Upper lobe of right lung (tissue), 1 donor: ENCODE measurements at places on chromosomes 7 and 10. TPM values are rescaled to one million over a fixed set of nuclear protein-coding genes. Genes with fewer than 3 reads are reported as not detected.
A peak's percentile ranks its signal among the peaks of the same experiment; 100 is the strongest.

Gene ABCB4
- 0.41 TPM for total RNA-seq

Gene PDK4
- total RNA-seq: 156 TPM

Gene TBC1D12
- 11.1 TPM for total RNA-seq

Gene CLEC5A
- total RNA-seq: 10.6 TPM

Gene NFE2L3
- 4.1 TPM for total RNA-seq

DNA sequence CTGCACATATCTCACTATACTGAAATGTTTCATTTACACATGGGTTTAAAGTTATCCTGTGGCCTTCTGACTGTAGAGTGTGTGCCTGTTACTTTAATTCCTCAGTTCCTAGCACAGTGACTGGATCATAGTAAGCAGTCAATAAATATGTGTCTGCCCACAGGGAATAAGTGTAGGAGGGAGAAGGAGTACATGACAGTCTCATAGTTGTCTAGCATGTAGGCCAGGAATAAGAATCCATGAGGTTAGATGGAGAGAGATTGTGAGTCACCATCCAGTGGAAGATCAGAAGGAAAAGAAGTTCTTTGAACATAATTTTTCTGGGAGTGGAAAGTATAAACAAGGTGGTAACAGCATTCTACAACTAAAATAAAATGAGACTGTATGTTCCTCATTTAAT is 36.6 kb upstream of the SEMA3A start:
- H3K27me3 ChIP-seq: no peaks in the 10 kb centered on the region
- H3K4me1 ChIP-seq: no peaks in the 10 kb centered on the region
- DNase-seq: no peak
- H3K4me3 ChIP-seq: no peak overlapping the region

DNA sequence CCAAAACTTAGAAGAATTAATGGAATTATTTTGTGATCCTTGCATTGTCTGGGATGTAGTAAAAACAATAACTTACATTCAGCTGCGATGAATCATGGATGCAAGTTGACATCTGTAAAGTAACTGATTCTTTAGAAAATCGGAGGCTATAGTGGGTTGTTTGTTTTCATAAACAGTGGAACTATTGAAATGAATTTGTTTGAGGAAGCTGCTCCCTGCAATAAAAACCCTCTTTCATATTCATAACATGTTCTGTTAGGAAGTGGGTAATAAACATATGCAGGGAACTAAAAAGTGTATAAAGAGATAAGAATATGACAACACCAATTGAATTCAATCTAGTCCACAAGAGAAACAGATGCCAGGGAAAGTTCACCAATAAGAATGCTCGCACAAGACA is 53.6 kb downstream of the AGMO start:
- H3K4me1 ChIP-seq: no peaks in the 10 kb centered on the region
- no peaks in the 10 kb centered on the region for H3K27me3 ChIP-seq
- no peak overlapping the region for H3K4me3 ChIP-seq
- DNase-seq: no peak
- H3K36me3 ChIP-seq: no peaks in the 10 kb centered on the region

GRCh38 chr7:32921896-32922295 is 30.3 kb upstream of the KBTBD2 start:
- peaks cover 63% of the 10 kb centered on the region for H3K36me3 ChIP-seq
- no peak overlapping the region for H3K4me3 ChIP-seq
- H3K4me1 ChIP-seq: no peaks in the 10 kb centered on the region
- no peak for DNase-seq

GRCh38 chr7:13702251-13702650 is 287.2 kb downstream of the ETV1 start:
- no peaks in the 10 kb centered on the region for H3K27me3 ChIP-seq
- H3K4me3 ChIP-seq: no peak overlapping the region

GRCh38 chr10:76044751-76045150 is 613.3 kb downstream of the LRMDA start:
- H3K27ac ChIP-seq: no peak overlapping the region
- H3K4me1 ChIP-seq: no peaks in the 10 kb centered on the region
- no peak overlapping the region for H3K4me3 ChIP-seq
- H3K27me3 ChIP-seq: no peaks in the 10 kb centered on the region

- no peaks in the 10 kb centered on the region for H3K27me3 ChIP-seq
- H3K36me3 ChIP-seq: no peaks in the 10 kb centered on the region
- DNase-seq: peak; percentile 31
- no peak overlapping the region for H3K4me3 ChIP-seq
- no peak overlapping the region for H3K27ac ChIP-seq
These were observed 42.1 kb upstream of the DNAAF5 start for GRCh38 chr7:684416-684815.

GRCh38 chr10:33704214-33704830 is 369.9 kb upstream of the NRP1 start:
- no peak for DNase-seq
- H3K4me3 ChIP-seq: no peak overlapping the region
- H3K27me3 ChIP-seq: no peaks in the 10 kb centered on the region

DNA sequence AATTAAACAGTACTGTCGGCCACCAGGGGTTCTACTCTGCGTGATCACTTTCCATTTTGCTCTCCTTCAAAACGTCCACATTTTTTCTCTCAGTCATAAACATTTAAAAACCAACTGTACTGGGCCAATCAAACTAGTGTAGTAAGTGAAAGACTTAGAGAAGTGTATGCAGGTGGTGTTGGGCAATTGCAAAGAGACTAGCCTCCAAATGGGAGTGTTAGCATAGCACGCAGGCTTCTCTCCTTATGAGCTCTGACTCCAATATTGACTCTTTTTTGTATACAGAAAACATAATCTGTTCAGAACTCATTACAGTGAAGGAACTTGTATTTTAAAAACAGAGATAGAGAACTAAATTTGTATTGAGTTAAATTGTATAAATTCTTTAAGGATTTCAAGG is 150.6 kb downstream of the SDK1 start:
- no peak overlapping the region for H3K4me3 ChIP-seq
- H3K27me3 ChIP-seq: no peaks in the 10 kb centered on the region
- no peak for DNase-seq
- H3K4me1 ChIP-seq: no peaks in the 10 kb centered on the region

DNA sequence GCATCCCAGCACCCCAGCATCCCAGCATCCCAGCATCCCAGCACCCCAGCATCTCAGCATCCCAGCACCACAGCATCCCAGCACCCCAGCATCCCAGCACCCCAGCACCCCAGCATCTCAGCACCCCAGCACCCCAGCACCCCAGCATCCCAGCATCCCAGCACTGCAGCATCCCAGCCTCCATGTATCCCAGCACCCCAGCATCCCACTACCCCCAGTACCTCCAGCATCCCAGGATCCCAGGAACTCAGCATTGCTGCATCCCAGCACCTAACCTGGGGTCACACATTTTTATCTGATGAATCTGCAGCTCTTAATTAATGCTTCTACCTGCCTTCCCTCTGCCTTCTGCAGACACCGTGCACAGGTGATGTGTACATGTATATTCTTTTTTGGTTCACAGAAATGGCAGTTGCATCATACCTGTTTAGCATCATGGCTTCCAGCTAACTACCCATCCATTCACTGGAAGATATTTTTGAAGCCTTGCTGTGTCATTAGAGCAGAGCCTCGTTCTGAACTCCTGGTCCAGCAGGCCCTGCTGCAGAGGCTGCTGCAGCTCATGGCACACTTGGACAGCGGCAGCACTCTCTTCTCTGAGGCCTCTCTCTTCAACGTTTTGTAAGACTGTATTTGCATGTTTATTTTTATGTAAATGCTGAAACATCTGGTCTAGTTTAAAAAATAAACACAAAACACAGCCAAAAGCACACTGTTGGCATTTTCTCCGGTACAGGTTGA is 4.6 kb upstream of the CFAP46 start:
- peaks cover 38% of the 10 kb centered on the region for H3K27me3 ChIP-seq
- H3K27ac ChIP-seq: no peak overlapping the region
- peak; percentile 34 for DNase-seq
- H3K36me3 ChIP-seq: no peaks in the 10 kb centered on the region

GRCh38 chr10:118958984-118959925 is 70.3 kb upstream of the NANOS1 start:
- no peak for DNase-seq
- H3K27ac ChIP-seq: no peak overlapping the region
- H3K36me3 ChIP-seq: no peaks in the 10 kb centered on the region
- no peak overlapping the region for H3K4me3 ChIP-seq
- peaks cover 13% of the 10 kb centered on the region for H3K4me1 ChIP-seq

DNA sequence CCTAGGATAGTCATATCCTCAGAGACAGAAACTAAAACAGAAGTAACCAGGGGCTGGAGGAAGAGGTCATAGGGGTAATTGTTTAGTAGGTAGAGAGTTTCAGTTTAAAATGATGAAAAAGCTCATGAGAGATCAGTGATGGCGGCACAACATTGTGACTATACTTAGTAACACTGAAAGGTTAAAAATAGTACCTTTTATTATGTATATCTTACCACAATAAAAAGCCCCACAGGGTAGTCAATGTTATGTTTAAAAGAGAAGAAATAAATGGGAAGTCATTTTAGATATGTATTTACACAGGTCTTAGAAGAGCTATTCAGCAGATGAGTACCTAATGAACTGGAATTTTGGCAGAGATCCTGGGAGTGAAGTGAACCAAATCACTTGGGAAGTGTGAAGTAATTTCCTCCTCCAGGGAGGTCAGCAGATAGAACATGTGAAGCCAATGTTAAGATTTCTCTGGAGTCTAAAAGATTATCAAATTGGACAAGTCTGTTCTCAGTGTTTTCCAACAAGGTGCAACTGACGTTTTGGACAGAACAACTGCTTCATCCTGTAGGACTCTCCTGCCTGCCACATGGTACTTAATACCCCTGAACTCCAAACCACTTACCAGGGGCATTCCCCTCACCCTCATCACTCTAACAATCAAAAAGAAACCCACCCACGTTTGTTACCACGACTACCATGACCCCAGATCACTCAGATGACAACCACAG is 6.4 kb downstream of the CDCA7L start:
- peak overlapping the region; percentile 59 for H3K27ac ChIP-seq
- no peak for DNase-seq
- H3K27me3 ChIP-seq: no peaks in the 10 kb centered on the region
- H3K4me1 ChIP-seq: peaks cover 21% of the 10 kb centered on the region

DNA sequence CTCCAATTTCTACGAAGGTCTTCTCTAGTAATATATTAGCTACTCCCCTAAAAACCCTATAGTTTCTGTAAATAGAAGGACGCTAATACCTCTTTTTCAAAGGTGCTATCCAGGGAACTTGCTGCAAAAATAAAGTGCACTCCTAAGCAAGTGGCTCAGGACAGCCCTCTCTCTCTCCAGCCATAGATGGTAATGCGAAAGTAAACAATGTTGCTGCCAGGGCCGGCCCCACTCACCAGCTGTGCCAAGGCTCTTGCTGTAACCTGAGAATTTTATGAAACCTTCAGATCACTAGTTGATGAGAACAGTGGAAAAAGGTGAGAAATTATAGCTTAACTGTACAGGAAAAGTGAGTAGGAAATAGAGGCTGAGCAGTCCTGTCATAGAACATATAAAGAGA is 10.9 kb upstream of the TAS2R39 start:
- no peaks in the 10 kb centered on the region for H3K36me3 ChIP-seq
- H3K4me3 ChIP-seq: no peak overlapping the region
- H3K27ac ChIP-seq: no peak overlapping the region

DNA sequence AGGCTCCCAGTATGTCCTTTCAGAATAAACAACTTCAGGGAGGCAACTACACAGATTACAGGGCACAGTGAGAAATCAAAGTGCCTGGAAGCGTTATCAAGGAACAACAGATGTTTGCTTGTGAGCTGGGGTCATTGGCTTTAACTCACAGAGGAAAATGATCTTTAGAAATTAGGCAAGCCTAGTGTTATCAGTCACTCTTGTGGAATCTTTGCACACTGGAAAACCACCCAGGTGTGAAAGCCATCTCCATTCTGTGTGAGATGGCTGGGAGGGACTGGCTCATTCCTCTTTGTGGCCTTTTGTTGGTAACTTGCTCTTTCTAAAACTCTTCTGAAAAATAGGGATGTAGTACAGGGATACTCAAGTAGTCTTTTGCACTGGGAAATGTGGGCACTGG is 716.0 kb downstream of the XPNPEP1 start:
- H3K36me3 ChIP-seq: no peaks in the 10 kb centered on the region
- no peak overlapping the region for H3K4me3 ChIP-seq
- DNase-seq: no peak
- no peaks in the 10 kb centered on the region for H3K4me1 ChIP-seq
- no peak overlapping the region for H3K27ac ChIP-seq
- H3K27me3 ChIP-seq: no peaks in the 10 kb centered on the region

GRCh38 chr10:92813979-92814378 is 34.3 kb upstream of the EXOC6 start:
- H3K4me3 ChIP-seq: no peak overlapping the region
- H3K27me3 ChIP-seq: no peaks in the 10 kb centered on the region
- H3K27ac ChIP-seq: no peak overlapping the region
- H3K36me3 ChIP-seq: no peaks in the 10 kb centered on the region
- no peaks in the 10 kb centered on the region for H3K4me1 ChIP-seq

DNA sequence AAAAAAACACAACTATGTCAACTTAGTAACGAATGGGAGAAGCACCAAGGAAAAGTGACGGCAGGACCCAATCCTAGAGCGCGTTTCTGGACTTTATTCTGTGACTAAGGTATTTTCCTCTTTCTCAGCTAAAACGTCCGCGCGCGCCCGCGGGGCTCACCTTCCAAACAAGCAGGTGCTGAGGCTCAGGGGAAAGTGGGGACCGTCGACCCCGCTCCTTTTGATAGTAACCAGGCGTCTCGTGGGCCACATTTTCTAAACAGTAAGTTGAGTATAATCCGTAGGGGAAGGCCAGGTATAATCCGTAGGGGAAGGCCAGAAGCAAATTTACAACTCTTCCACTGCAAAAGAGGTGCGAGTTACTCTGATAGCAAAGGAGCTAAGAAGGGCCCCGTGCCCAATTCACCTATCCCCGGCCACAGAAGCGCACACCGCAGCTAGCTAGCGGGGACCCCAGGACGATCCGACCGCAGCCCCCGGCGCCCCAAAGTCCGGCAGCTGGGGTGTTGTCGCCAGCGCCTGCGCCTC is 743 bp downstream of the MKI67 start:
- no peaks in the 10 kb centered on the region for H3K36me3 ChIP-seq
- peak overlapping the region; percentile 59 for H3K4me3 ChIP-seq
- H3K27me3 ChIP-seq: peaks cover 39% of the 10 kb centered on the region
- H3K4me1 ChIP-seq: peaks cover 18% of the 10 kb centered on the region

DNA sequence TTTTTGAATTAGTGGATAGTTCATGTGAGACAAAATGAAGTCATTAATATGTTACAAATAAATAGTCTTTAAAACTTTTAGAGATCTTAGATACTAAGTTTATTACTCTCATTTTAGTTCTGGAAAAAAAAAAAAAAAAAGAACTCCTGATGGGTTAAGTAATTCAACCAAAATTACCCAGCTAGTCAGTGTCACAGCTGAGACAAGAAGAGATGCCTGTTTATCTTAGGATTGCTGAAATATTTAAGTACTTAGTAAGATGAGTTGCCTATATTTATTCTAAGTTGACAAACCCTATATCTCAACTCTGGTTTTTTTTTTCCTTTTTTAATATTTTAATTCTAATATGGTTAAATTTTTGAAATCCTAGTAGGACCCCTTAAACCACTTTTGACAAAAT is 781.0 kb upstream of the LRRN3 start:
- DNase-seq: no peak
- H3K27me3 ChIP-seq: no peaks in the 10 kb centered on the region
- H3K36me3 ChIP-seq: no peaks in the 10 kb centered on the region
- H3K27ac ChIP-seq: no peak overlapping the region
- no peaks in the 10 kb centered on the region for H3K4me1 ChIP-seq

- H3K4me1 ChIP-seq: no peaks in the 10 kb centered on the region
- DNase-seq: no peak
- H3K27ac ChIP-seq: no peak overlapping the region
- no peak overlapping the region for H3K4me3 ChIP-seq
These were observed 808.7 kb downstream of the XPNPEP1 start for GRCh38 chr10:109114579-109114978.

GRCh38 chr7:5693529-5693928 is 87.9 kb downstream of the RNF216 start:
- no peak for DNase-seq
- no peak overlapping the region for H3K4me3 ChIP-seq
- no peaks in the 10 kb centered on the region for H3K36me3 ChIP-seq
- H3K27me3 ChIP-seq: no peaks in the 10 kb centered on the region
- H3K4me1 ChIP-seq: peaks cover 89% of the 10 kb centered on the region
- H3K27ac ChIP-seq: peak overlapping the region; percentile 77
